ENCODE measurements at places on chromosomes 16 and 17. TPM values are rescaled to one million over a fixed set of nuclear protein-coding genes. Genes with fewer than 3 reads are reported as not detected.
A peak's percentile ranks its signal among the peaks of the same experiment; 100 is the strongest.

GRCh38 chr16:68486502-68487202, 38.3 kb upstream of the SMPD3 start:
- no peak for DNase-seq

EVI2A gene
- 61.1 TPM for polyA plus RNA-seq

RUSF1 gene
- 22.8 TPM for polyA plus RNA-seq

- no peak for DNase-seq
Measured at GRCh38 chr16:12406926-12407690, 396.6 kb downstream of the CPPED1 start.

GNGT2 gene
- 8.3 TPM for polyA plus RNA-seq

KRT40 gene
- not detected for polyA plus RNA-seq

NPIPB9 gene
- polyA plus RNA-seq, result 0.30 TPM

- no peak for DNase-seq
Measured at GRCh38 chr17:66474806-66475497, 172.5 kb downstream of the PRKCA start.

DNA sequence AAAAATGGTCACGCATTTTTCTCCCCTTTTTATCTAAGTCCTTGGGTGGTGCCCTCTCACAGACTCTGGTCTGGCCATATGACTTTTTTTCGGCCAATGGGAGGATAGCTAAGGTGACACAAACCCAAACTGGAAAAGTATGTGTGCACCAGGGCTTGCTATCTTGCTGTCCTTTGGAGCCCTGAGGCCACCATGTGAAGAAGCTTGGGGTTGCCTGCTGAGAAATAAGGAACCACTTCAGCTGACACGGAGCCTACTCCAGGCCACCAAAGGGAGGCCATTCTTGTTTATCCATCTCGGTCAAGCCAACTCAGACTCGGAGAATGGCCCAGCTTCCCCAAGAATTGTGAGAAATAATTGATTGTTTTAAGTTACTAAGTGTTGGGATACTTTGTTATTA, 111.4 kb upstream of the ZFHX3 start:
- DNase-seq, result no peak

- no peak for DNase-seq
Measured at GRCh38 chr17:30568117-30568430, 90.9 kb downstream of the GOSR1 start.

GRCh38 chr17:9225305-9226101, 204.2 kb downstream of the NTN1 start:
- no peak for DNase-seq

GRCh38 chr16:13110124-13110796, 208.9 kb downstream of the SHISA9 start:
- DNase-seq, result no peak

SMIM36 gene
- not detected for polyA plus RNA-seq

- peak; percentile 57 for DNase-seq
Measured at GRCh38 chr16:88479793-88480760, 27.0 kb downstream of the ZFPM1 start.

DNA sequence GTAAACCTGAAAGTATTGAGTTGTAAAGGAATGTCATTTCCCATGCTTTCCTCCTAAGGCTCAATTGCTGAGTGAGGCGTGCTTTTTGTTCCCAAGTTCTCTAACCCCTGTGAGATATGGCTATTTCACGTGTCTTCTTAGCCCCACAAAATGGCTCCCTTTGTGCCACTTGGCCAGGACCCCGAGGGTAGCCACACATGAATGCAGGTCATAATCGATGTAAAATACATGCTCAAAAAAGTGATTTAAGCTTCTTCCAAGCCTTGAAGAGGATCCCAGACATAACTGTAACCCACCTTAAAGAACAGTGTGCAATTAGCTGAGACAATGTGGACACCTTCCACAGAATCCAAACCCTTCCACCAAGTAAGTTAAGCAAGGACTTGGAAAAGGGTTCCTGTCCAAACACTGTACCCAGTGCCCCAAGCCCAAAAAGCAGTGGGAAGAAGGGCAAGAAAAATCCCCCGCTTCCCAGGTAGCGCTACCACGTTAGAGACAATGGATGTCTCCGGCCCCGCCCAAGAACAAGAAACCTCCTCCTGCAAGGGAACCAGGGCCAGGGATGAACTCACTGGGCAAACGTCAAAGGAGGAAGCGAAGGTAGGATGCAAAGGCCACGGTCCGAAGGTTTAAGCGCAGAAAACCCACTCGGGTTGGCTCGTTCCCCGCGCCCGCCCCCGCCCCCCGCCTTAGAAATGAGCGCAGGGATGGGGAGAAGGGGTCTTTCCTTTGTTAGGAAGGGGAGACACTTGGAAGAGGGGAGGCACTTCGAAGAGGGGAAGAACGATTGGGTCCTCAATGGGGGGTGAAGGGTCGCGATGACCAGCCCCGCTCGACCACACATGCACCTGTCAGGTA, 1.2 kb downstream of the JPT1 start:
- no peak for DNase-seq

All from naive thymus-derived CD4-positive, alpha-beta T cell (primary cell).